ENCODE measurements at places on chromosomes 11 and 22.

- no peak for DNase-seq
These were observed 335 bp upstream of the SEZ6L start for GRCh38 chr22:26168939-26169314.

DNA sequence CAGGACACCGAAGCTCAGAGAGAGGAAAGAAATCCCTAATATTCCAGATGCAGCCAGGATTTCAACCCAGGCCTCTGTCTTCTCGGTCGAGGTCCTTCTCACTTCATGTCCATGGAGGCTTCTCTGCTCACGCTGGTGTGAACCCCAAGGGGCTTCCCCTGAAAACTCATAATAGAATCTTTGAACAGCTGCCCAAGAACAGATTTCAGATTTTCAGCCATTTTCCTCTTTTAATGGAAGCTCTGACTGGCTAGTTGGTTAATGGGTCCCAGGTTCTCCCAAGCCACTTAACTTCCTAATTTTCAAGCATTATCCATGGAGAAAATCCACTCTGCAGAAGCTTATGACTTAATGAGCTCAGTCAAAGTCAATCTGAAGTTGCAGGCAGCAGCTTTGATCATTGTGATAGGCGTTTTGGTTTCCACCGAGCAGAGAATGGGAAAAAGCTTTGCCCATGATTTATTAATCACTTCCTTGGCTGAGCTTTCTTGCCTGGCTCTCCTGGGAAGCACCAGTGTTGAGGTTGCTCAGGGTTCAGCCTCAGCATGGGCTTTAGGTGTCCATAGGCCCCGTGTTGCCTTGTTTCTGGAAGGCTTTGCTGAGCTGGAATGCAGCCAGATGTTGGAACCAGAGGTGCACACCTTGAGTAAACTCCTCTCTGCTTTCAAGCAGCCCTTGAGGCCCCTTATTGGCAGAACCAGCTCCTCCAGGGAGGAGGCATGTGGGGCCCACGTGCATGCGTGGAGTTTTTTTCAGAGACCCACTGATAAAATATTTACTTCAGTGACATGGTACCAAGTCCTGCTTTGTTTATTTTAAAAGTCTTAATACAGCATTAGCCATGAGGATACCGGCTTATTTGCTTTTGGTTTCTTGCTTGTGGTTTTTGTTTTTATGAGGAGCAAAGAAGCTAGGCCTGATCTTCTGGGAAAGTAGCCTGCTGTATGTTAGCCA is 25.5 kb downstream of the LDLRAD3 start:
- DNase-seq, result no peak

DNA sequence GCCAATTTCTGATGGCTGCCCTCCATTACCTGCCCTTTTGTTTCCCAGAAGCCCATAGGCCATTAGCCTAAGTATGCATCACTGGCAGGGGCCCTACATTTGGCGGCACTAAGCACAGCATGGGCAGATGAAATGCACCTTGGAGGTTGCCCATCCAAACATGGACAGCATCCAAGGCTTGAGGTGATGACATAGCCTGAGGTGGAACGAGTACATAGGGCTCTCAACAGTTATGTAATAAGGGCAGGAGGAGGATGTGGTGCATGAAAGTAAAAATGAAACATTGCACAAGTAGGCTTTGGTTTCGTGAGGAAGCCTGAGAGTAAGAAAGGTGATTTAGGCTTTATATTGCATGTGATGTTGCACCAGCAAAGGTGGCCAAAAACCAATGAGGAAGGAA is 148.1 kb downstream of the FAM76B start:
- no peak for DNase-seq

GRCh38 chr11:59829358-59829757 is 15.9 kb downstream of the CBLIF start:
- DNase-seq, result no peak

- DNase-seq, result no peak
These were observed 750.5 kb downstream of the LUZP2 start for GRCh38 chr11:25247336-25247735.

DNA sequence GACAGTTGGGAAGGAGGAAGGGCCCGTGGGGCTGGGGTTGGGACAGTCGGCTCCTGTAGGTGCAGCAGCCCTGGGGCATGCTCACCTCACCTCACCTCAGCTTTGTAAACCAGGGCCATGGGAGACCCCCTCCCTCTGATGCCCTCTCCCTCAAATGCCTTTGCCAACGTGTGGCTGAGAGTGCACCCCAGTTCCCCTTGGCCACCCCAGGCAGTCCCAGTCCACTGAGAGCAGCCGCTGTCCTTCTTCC is 4.2 kb upstream of the NEAT1 start:
- no peak for DNase-seq

DNA sequence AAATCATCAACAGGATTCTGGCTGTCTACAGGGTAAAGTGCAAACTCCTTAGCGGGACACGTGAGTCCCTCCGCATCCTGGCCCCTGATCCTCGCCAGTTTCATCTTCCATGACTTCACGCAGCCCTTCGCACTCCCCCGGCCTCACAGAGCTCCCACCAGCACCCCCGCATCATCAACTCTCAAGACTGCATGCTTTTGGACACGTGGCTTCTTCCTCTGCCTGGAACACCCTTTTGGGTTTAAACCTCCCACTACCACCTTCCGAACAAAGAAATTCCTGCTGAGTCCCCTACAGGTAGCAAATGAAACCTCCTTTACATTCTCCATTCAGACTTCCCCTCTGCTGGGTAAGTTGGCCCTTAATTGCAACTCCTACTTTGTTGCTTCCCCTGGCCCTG is 12.6 kb upstream of the EIF3M start:
- DNase-seq, result no peak

- DNase-seq, result no peak
These were observed 807 bp downstream of the TRIM3 start for GRCh38 chr11:6472934-6473333.
